ENCODE measurements at places on chromosomes 6 and 20. TPM values are rescaled to one million over a fixed set of nuclear protein-coding genes. Genes with fewer than 3 reads are reported as not detected.

The SAPCD1 gene
- 2.4 TPM for total RNA-seq

The TRIM39 gene
- total RNA-seq = 14.8 TPM

The PRPH2 gene
- not detected for total RNA-seq

The KIF16B gene
- total RNA-seq = 11.2 TPM

The CLVS2 gene
- total RNA-seq = not detected

DNA sequence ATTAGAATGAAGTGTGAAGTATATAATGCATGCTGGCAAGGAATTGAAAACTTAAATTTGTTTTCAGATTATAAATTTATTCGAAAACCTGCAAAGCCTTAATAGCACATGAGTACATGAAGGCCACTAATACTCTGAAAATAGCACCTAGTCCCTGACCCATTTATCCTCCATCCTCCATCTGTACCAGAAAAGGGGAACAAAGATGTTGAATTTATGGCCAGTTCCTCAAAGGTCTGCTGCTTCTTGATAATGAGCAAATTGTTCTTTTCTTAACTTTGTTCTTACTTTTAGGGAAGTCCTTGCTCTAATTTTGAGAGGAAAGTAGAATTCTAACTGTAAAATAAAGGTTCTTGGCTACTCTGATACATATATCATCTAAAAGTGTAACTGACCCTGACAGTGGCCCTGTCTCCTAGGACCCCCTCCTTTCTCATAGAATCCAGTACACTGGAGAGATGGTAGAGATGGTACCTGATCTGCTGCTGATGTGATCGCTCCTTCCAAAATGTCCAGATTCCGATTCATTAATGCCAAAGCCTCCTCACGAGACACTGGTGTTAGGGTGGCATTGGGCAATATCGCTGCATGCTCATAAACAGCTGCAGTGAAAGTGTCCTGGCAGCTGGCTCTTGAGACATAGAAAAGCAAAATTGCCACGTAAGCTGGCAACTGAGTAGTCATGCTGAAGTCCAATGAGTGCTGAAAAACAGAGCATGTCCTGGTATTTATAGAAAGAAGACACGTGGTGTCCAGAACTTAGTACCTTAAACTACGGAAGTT, at the start of gene VNN1:
TSS of gene VNN1 (minus strand) at position 704 of the 783 bp plus-strand sequence. CDS start at position 684, 20 bp downstream.
- no peak for DNase-seq
- no peaks in the 10 kb centered on the region for H3K36me3 ChIP-seq
- H3K27ac ChIP-seq = no peak within 1 kb of the TSS
- no peaks in the 10 kb centered on the region for H3K4me1 ChIP-seq

- H3K36me3 ChIP-seq = peaks cover 1% of the 10 kb centered on the region
- no peak for DNase-seq
- H3K4me3 ChIP-seq = peak overlapping the region; percentile 84
- no peaks in the 10 kb centered on the region for H3K27me3 ChIP-seq
- H3K27ac ChIP-seq = peak overlapping the region; percentile 83
These were observed 2.6 kb downstream of the PYGB start for GRCh38 chr20:25250508-25250907.

- peaks cover 18% of the 10 kb centered on the region for H3K4me1 ChIP-seq
- H3K27me3 ChIP-seq = no peaks in the 10 kb centered on the region
- DNase-seq = no peak
These were observed 121.2 kb upstream of the LAMP5 start for GRCh38 chr20:9392892-9393857.

DNA sequence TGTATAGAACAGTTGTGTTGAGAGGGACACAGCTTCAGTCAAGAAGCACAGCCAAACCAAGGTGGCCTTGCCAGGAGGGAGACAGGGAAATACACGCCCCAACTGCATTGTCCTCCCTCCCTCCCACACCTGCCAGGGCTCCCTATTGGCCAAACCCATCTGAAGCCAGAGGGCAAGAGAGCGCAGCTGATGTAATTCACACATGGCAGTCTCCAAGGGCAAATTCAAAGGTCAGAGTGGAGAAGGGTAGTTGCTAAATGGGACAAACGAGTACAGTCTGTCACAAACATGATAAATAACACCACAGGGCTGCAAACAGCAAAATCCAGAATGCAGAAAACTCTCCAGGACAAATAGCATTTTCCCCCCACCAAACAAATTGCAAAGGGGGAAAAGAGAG, 23.2 kb upstream of the PPP1R16B start:
- no peak overlapping the region for H3K4me3 ChIP-seq
- DNase-seq = no peak
- no peaks in the 10 kb centered on the region for H3K36me3 ChIP-seq

- peaks cover 15% of the 10 kb centered on the region for H3K36me3 ChIP-seq
- H3K4me1 ChIP-seq = peaks cover 62% of the 10 kb centered on the region
- H3K27ac ChIP-seq = no peak overlapping the region
- DNase-seq = no peak
These were observed 160.5 kb downstream of the THBS2 start for GRCh38 chr6:169093066-169093723.

DNA sequence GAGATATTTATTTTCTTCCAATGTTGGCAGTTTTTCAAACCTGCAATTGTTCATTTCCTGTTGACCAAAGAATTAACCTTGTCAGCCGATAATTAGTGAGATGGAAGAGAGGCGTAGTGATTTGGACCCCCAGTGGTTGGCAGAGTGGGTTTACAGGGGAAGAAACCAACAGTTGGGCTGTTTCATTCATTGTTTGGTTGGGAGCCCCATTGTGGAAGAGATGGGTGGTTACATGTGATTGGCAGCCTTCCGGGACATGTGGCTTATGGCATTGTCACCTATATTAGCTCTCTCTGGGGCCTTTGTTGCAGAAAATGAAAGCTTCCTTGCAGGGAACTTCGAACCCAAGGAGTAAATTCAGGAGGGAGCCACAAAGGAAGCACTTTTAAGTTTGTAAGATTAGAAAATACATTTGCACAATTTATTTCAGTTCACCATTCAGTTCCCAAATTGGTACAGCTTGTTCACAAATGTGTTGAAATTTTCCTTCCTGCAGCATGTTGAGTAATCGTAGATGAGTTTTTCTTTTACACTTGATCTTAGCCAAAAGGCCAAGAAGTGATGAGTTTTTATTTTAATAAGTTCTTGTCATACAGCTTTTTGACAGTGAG, 50.3 kb upstream of the CDKAL1 start:
- H3K27ac ChIP-seq = no peak overlapping the region
- no peaks in the 10 kb centered on the region for H3K4me1 ChIP-seq
- H3K4me3 ChIP-seq = no peak overlapping the region
- H3K27me3 ChIP-seq = no peaks in the 10 kb centered on the region

- no peak overlapping the region for H3K4me3 ChIP-seq
- no peaks in the 10 kb centered on the region for H3K4me1 ChIP-seq
- no peak overlapping the region for H3K27ac ChIP-seq
- DNase-seq = no peak
- no peaks in the 10 kb centered on the region for H3K27me3 ChIP-seq
These were observed 18.7 kb downstream of the SIRT5 start for GRCh38 chr6:13593103-13593502.
